ENCODE measurements at places on chromosomes 4 and X.

- no peak for DNase-seq
These were observed 392.6 kb downstream of the HNRNPD start for GRCh38 chr4:81981218-81981617.

GRCh38 chr4:174266416-174266815 is 17.1 kb downstream of the FBXO8 start:
- no peak for DNase-seq

GRCh38 chr4:65340382-65341109 is 329.7 kb downstream of the EPHA5 start:
- no peak for DNase-seq

- no peak for DNase-seq
These were observed 85.7 kb upstream of the EXOC1L start for GRCh38 chr4:55733932-55734331.

GRCh38 chr4:106058921-106059320 is 163.7 kb downstream of the NPNT start:
- DNase-seq = no peak

DNA sequence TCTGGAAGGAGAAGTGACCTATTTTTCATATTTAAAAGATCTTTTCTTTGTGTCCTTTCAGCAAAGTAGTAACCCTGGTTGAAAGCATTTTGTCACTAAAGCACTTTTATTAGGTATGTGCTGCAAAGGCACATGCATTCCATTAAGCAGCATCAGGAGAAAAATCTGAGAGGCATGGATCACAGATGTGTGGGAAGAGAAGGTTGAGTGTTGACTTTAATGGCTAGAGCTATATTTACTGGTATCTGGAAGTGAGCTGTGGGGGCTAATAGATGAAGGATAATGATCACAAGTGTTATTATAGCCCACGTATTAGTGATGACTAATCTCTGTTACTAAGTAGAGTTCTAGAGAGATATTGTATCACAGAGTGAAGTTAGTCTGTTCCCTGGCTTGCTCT is 1520.7 kb downstream of the ARAP2 start:
- no peak for DNase-seq

- no peak for DNase-seq
These were observed 172.4 kb upstream of the MXRA5 start for GRCh38 chrX:3518870-3519269.
